Hepatic stellate cell (primary cell): ENCODE measurements at places on chromosomes 1 and 21.

- DNase-seq = peak; percentile 64
These were observed 32.8 kb upstream of the DNASE2B start for GRCh38 chr1:84365225-84366221.

DNA sequence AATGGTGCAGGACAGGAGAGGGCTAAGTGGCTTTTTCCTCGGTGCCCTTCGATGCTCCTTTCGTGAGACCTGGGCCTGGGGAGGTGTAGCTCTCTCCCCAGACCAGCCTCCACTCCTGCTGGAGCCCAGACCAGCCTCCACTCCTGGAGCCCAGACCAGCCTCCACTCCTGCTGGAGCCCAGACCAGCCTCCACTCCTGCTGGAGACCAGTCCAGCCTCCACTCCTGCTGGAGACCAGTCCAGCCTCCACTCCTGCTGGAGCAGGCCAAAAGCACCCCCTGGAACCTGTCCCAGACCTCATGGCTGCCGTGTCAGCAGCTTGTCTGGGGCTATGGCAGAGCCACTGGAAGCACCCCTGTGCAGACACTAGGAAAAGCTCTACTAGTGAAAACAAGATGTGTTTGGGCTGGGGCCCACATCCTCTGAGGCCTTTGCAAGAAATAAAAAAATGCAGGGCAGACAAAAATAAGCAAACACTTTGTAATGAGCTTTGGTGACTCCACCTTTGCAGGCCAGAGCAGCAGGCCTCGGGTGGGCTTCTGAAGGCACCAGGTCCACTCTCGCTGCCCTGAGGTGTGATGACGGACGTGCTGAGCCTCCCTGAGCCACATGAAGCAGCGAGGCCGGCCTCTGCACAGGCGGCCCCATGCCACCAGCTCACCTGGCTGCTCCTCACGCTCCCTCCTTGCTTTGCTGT, 116.0 kb upstream of the IFFO2 start:
- no peak for DNase-seq

- no peak for DNase-seq
These were observed 17.3 kb downstream of the POFUT2 start for GRCh38 chr21:45270306-45270821.

GRCh38 chr1:155761736-155762405, 73.0 kb downstream of the DAP3 start:
- DNase-seq = no peak

DNA sequence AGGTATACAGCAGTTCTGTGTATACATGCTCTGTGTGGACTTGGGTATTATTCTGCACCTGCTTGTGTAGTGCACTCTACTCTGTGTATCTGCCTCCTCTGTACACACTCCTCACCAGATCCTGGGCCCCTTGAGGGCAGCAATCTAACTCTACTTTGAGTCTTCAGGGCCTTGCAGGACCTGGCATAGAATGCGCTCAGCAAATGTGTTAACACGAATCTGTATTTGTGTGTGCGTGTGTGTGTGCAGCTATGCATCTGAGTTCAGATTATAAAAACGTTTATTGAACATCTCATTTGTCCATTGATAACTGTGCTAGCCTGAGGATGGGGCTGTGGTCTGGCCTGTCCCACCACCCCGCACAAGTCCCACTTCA, 3.9 kb upstream of the MEF2D start:
- no peak for DNase-seq

DNA sequence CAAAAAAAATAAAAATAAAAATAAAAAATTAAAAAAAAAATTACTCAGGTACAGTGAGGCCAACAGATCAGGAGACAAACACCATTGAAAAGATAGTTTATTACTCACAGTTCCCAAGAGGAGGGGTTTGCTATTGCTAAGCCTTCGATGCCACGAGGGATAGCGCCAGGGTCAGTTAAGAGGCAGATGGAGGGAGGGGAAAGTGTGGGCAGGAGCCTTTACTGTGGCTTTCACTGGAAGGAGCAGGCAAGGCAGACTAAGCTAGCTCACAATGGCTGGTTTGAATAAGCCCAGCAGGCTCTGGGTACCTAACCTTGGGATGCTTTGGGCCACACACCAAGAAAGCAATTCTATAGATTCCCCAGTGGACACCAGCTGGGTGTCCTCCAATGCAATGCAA, 12.7 kb upstream of the RNF187 start:
- DNase-seq = no peak
